CD8-positive, alpha-beta memory T cell (primary cell): ENCODE measurements at places on chromosomes 2 and 18.
A peak's percentile ranks its signal among the peaks of the same experiment; 100 is the strongest.

DNA sequence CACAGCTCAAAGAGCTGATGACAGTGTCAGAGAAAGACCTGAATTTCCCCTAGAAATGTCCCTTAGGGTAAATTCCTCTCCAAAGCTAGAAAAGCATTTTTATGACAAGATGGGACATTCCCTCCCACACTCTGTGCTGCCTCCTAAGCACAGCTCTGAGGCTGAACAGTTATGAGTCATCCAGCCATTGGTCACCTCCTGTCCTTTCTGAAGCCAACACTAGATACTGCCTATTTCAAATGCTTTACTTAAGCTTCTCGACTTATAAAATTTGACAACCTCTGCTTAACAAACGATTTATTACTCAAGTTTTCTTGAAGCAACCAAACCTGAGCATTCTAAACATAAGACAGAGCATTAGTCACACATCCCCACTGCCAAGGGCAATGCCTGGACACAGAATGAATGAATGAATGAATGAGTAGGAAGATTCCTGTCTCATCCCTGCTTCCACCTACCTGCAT lies 35.4 kb downstream of the B4GALT6 start:
- no peak for DNase-seq

DNA sequence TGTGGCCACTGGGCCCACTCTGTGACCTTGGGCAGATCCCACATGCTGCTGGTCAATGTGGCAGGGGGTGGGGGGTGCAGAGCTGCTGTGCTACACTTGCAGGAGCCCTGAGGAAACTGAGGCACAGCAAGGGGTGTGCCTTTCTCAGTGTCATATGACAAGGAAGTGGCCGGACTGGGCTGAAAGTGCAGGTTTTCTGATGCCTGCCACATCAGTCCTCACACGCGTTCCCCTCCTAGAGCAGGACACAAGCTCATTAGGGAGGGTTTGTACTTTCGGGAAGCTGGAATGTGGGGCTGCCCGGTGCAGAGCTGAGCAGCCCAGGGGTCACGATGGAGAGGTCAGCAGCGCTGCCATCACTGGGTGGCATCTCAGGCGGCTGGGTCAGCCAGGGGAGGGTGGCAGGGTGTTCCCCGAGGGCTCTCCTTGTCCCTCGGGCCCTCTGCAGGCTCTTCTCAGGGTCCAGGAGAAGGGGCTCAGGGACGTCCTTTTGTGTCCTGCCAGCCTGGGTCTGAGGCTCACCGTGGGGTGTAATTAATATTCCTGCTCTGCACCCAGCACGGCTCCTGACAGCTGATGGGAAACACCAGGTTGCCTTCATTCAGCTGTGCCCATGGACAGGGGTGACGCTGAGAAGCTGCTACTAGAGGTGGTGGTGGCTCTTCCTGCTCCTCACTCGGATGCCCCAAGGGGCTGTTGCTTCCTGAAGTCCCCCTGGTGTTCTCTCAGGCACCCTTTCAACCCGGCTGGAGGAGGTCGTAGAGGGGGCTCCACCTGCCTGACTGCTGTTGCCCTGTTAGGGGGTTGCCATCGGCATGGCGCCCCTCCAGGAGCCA lies 62.1 kb upstream of the HDAC4 start:
- peak; percentile 21 for DNase-seq

DNA sequence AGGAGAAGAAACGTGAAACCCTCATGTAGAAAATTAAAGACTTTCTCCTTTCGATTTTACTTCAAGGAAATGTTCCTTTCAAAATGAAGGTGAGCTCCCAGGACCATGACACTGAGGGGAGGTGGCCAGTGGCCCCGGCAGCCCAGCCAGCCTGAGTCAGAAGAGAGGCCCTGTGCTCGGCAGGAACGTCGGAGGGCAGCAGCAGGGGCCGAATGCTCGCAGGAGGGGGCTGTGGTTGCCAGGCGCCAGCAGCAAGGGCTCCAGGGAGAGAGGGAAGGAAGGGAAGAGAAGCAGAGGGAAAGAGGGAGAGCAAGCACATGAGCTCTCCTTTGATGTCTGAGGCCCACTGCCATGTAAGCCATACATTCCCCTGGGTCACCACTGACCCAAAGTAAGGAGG lies 73.3 kb upstream of the ACKR3 start:
- DNase-seq: no peak

DNA sequence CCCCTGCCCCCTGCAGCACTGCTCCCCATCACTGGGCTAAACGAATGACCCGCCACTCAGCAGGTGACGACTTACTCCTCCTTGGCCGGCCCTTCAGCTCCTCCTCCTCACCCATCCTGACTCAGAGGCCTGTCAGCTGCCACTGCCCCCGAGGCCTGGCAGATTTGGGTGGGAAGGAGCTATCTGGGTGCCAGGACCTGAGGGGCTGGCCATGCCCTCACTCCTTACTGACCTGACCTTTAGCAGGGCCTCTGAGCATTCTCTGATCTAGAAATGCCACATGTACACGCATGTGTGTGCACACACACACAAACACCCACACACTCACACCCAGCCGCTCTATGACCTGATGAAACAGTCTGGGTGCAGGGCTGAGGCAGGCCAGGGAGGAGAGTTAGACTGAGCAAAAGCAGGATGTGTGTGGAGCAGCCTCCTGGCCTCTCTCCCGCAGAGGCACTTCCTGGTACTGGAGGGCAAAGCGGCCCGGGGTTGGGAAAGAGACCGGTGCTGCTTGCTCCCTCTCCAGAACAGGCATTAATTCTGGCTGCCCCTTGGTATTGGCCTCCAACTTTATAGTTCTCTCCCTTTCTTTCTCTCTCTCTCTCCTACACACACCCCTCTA lies 68.0 kb downstream of the ZFP36L2 start:
- DNase-seq: peak; percentile 72

DNA sequence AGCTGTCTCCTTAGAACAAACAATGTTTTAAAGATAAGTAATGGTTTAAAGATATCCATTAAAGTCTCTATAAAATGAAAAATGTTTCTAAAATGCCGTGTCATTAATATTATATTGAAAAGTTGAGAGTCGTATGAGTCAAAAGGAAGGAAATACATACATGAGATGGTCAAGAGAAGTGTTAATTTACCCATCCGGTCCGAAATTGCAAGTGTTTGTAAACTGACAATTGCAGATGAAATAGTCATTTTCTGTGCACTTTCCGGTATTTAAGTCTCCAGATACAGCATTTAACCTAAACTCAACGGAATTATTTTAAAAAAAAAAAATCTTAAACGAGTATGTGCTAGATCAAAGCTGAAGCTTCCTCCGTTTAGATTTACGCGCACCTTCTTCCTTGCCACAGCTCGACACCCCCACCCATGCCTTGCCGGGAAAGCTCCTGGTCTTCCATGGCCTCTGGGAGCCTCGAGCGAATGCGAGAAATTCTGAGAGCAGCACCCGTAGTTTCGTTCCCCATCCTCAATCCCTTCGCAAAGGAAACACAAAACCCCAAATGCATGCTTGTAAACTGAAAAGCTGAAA lies 1.8 kb downstream of the DSC3 start:
- DNase-seq: no peak
